ENCODE measurements at places on chromosomes 7 and 10.
A peak's percentile ranks its signal among the peaks of the same experiment; 100 is the strongest.

DNA sequence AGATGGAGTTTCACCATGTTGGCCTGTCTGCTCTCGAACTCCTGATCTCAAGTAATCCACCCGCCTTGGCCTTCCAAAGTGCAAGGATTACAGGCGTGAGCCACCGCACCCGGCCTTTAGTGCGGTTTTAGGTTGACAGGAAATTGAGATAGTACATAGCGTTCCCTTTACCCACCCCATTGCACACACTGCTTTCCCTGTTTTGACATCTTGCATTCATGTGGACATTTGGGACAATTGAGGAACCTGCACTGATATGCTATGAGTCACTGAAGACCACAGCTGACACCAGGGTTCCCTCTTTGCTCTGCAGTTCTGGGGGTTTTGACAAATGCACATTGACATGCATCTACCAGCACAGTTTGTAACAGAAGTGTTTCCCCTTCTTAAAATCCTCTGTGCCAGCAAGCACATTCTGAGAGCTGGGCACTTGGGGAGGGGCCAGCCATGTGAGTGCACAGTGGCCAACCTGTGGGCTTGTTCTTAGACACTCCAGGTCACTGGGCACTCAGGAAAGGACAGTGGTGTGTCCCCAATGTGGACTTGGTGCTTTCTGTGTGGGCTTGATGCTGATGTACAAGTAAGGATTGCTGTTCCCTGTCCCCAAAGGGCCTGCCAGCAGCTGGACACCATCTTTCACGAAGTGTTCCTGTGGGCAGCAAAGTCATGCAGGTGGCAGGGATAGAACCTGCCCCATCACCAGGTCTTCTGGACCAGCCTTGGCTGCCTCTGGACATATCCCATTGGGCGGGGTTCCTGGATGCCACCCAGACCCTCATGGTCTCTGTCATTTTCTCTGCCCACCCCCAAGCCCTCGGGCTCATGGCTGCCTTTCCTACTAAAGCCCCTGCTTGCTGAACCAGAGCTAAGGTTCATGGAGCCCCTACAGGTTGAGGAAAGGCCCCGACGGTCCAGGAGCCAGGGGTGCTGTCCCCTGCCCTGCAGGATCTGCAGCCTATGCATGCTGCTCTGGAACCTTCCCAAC, 579.8 kb downstream of the GLRX3 start:
- DNase-seq: no peak

GRCh38 chr10:35341521-35341920, 5.2 kb downstream of the CCNY start:
- no peak for DNase-seq

GRCh38 chr10:32982911-32983909, 25.2 kb upstream of the ITGB1 start:
- peak; percentile 50 for DNase-seq

- no peak for DNase-seq
Observed at GRCh38 chr10:94194256-94194655, 168.5 kb downstream of the NOC3L start.

DNA sequence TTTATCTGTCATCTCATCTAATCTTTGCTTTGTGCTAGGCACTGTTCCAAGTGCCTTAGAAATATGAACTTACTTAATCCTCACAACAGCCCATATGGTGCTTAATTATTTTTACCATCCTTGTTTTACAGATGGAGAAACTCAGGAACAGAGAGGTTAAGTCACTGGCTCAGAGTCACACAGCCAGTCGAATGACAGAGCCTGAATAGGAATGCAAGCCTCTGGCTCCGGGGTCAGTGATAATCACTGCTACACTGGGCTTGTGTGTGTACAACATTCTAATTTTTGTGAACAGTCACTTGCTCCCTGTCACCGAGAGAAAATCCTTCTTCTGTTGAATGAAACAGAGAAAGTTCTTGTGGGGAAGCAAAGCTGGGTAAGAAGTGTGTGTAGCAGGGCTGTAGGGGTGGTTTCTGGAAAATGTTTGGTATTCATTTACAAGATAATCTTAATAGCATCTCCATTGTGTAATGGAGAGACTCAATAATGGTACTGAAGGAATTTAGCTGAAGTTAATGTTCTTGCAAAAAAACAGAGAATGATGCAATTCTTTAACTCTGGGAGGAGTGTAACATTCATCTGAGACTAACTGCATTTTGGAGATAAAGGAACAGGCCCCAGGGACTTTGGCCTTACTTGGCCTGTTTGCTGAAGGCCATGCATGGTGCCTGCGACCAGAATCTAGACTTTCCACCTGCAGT, 290.6 kb downstream of the FRMD4A start:
- no peak for DNase-seq

GRCh38 chr10:18008986-18009385, 57.3 kb downstream of the SLC39A12 start:
- DNase-seq: no peak

DNA sequence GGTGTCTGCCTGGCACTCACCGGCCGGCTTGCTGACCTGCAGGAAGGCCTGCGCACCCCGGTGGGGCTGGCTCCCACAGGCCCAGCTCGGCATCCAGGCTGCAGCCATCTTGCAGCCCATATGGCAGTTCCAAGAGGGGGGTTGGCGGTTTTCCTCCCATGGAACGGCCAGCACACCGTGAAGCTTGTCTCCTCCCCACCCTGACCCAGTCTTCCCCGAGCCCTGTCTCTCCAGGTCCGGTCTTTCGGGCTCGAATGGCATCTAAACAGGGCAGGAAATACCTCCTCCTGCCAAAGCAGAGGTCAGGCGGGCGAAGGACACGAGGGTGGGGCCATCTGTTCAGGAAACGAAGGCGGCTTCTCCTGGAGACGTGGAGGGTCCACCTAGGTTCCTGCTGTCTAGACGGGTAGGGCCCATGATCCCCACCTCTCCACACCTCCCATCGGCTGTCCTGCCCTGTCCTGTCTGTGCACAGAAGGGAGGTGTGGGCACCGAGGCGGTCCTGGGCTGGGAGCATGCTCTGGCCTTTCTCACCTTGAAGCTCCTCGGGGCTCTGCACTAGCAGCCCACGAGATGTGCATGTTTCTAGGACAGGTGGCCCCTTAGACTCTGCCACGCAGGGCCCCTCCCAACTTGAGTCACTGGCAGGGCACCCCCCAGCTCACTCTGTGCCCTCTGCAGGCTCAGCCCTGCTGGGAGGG, 113.7 kb upstream of the DIP2C start:
- no peak for DNase-seq

GRCh38 chr10:5106553-5106952, 12.3 kb downstream of the AKR1C3 start:
- DNase-seq: no peak

DNA sequence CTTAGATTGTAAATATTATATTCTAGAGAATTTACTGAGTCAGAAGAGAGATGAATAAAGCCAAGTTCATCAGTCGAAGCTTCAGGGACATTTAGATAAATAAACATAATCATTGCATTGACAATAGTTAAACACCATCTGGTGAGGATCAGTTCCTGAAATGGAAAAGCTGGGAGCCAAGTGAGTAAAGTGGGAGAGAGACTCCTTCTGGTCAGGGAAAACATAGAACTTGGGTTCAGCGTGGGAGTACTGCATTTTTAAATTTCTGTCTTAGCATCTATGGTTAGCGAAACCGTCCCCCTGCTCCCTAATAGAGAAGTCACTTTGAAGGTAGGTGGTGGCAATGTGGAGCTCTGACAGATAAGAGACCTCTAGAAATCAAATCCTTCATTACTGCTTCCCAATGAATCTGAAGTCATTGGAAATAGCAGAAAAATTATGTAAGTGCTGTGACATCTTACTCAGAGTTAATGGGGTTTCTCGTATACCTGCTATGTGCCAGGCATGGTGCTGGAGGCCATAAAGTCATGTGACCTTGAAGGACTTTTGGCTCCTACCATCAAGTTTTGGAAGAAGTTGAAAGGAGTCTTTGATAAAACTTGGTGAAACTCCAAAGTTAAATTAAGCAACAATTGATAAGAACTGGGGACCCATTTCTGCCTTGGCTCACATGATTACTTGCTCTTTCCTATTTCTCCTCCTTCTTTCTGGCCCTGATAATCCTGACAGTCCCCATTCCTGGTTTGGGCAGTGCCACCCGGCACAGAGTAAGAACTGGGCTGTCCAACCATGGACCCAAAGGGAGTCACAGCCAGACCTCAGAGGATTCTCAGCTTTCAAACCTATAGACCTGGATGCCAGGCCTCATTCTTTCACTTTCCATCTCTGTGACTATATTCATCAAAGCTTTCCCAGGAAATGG, 211.2 kb downstream of the C7orf25 start:
- DNase-seq: no peak

DNA sequence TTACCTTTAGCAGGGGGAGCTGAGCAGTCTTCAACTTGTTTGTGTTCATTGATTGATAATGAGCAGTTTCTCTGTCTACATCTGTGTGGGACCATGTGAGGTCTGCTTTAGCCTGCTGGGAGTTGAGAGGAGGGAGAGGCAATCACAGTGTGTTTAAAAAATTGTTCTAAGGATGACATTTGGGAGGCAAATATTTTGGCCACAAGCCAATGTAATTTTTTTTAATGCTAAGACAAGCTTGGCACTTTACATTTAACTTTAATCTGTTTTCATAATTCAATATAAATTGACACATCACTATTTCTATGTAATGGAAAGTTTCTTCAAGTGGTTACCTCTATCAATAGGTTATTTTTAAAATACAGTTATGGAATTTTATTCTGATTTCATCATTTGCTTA, 55.9 kb upstream of the SEMA3A start:
- DNase-seq: no peak

DNA sequence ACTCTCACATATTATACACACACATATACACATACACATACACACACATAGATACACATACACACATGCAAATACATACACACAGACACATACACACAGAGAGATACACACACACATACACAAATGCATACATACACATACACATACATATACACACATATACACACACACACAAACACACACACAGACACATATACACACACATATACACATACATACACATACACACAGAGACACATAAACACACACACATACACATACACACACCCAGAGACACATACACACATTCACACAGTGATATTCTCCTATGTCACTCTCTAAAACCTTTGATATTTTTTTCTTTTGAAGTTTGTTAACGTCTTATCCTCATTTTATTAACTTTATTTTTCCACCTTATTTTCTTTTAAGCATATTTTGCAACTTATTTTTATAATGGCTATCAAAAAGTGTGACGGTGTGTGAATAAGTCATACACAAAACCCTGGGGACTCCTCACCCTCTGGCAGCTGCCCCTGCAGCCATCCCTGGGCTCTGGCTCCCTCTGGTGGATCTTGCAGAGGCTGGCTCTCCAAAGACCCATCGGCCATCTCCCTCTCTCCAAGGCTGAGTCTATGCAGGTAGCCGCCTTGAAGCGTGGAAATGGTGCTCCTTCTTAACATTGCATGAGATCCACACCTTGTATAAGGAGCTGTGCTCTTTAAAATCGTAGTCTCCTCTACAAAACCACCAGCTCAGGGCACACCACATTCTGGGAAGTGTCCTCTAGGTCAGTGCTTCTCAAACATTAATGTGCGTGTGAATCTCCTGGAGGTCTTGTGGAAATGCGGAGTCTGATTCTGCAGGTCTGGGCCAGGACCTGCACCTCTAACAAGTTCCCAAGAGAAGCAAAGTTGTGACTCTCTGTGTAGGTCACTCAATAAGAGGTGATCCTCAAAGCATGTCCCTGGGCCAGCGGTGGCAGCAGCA, 4.1 kb upstream of the C10orf120 start:
- peak; percentile 42 for DNase-seq

DNA sequence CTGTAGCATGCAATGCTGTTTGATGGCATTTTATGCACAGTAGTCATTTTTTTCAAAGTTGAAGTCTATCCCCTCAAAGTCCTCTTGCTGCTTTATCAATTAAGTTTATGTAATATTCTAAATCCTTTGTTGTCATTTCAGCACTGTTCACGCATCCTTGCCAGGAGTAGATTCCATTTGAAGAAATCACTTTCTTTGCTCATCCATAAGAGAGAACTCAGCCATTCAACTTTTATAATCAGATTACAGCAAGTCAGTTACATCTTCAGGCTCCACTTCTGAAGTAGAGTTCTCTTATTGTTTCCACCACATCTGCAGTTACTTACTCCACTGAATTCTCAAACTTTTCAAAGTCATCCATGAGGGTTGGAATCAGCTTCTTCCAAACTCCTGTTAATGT, 32.3 kb downstream of the SDHAF3 start:
- DNase-seq: no peak

- DNase-seq: no peak
Observed at GRCh38 chr7:118003476-118003875, 130.2 kb upstream of the CTTNBP2 start.

DNA sequence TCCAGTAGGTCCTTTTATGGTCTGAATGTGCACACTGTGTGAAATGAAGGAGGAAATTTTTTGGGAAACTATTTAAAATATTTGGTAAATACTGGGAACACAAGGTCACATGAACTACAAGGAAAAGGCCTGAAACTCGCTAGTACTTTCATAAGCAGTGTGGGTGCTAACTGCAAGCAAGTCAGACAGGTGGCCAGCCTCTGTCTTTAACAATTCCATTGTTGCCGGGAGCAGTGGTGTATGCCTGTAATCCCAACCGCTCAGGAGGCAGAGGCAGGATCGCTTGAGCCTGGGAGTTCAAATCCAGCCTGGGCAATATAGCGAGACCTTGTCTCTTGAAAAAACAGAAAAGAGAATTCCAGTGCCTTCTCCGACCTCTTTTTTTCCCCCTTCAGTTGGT, 37.5 kb downstream of the SMURF1 start:
- DNase-seq: no peak

- DNase-seq: no peak
Observed at GRCh38 chr7:157431173-157431950, 94.6 kb downstream of the DNAJB6 start.

DNA sequence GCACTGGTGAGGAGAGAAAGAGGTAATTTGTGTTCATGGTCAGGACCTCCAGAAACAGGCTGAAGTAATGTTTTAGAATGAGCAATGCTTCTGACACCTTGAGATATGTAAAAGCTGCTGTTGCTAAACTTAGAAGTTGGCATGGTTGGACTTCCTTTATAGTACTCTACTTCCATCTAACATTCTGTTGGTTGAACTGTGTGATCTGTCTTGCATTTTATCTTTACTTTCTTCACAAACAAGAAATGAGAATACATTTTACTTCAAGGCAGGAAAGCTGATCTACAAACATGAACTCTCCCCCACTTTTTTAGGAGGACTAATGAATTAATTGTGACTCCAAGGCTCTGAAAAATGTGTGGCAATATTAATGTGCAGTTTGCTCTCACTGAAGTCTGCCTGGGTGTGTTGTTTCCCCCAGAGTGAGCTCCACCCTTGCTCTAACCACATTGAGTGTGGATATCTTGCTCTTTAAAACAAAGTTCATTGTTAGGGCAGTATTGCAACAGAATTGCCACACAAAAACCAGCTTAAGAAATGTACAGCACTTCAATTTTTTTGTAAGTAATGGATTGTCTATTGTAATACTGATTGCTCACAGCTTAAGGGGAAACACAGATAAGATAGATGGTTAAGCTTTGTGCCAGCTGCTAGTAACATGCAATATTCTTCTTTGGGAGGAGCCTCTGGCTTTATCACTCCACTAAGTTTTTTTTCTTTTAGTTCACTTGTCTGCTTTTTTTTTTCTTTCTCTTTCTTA, 69.0 kb downstream of the ADD3 start:
- DNase-seq: peak; percentile 63

GRCh38 chr7:265192-265997, 24.6 kb upstream of the FOXL3 start:
- DNase-seq: no peak
